Hematopoietic multipotent progenitor cell treated with erythropoietin and hydrocortisone succinate and interleukin-3 and kit ligand, for 15 days (in vitro differentiated cells): ENCODE measurements at places on chromosomes 11 and 22.

GRCh38 chr11:123216249-123216648, 21.2 kb upstream of the CLMP start:
- DNase-seq, result no peak

- no peak for DNase-seq
Observed at GRCh38 chr11:71096751-71097388, 155.5 kb downstream of the SHANK2 start.

GRCh38 chr11:7021318-7021717, 1.0 kb downstream of the NLRP14 start:
- no peak for DNase-seq

GRCh38 chr11:75055511-75055910, 41.2 kb downstream of the OR2AT4 start:
- DNase-seq, result no peak

GRCh38 chr11:129440028-129440713, 64.5 kb downstream of the BARX2 start:
- no peak for DNase-seq

GRCh38 chr11:69718147-69718546, 14.3 kb upstream of the FGF19 start:
- no peak for DNase-seq

- no peak for DNase-seq
Observed at GRCh38 chr11:20207781-20208621, 47.7 kb upstream of the DBX1 start.

DNA sequence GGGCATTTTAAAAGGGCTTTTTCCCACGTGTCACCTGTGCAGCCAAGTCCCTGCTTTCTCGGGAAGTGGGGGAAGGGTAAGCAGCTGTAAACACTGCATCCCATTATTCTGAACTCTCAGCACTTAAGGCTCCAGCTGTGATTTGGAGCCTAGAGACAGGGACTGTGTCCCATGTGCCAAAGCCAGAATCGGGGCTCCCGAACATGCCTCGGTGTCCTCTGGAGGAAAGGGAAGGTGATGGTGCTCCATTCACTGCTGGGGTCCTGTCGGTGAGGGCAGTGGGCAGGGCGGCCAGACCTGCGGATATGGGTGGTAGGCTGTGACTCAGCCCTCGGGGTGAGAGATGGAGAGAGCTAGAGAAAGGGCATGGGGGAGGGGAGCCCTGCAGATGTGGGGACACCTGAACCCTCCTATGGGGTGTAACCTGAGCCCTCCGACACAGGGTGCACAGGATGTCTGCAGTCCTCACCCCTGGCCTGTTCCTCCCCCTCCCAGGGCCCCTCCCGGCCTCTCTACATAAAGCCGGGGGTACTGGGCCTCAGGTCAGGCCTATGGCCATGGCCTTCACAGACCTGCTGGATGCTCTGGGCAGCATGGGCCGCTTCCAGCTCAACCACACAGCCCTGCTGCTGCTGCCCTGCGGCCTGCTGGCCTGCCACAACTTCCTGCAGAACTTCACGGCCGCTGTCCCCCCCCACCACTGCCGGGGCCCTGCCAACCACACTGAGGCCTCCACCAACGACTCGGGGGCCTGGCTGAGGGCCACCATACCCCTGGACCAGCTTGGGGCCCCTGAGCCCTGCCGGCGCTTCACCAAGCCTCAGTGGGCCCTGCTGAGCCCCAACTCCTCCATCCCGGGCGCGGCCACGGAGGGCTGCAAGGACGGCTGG, 31.8 kb downstream of the CAPN1 start:
- no peak for DNase-seq

GRCh38 chr11:2540992-2541680, 96.3 kb downstream of the KCNQ1 start:
- DNase-seq, result no peak
